D341Med (cell line): ENCODE measurements at places on chromosomes 7 and 10.

DNA sequence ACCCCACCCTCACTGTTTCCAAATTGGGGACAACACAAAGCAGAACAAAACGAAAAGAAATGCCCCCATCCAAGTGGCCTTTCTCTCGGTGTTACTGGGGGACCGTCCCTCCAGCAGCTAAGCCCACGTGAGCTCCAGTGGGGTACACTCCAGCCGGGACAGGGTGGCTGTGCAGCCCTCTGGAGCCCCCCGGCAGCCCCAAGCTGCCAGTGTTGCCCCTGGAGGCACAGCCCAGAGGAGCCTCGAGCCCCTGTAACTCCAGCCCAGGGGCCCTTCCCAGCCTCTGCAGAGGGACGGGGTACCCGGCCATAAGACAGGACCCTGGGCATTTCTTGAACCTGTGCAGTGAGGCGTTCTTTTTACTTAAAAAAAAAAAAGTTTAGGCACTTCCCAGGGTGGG lies 124.5 kb upstream of the KCTD7 start:
- no peak for DNase-seq

DNA sequence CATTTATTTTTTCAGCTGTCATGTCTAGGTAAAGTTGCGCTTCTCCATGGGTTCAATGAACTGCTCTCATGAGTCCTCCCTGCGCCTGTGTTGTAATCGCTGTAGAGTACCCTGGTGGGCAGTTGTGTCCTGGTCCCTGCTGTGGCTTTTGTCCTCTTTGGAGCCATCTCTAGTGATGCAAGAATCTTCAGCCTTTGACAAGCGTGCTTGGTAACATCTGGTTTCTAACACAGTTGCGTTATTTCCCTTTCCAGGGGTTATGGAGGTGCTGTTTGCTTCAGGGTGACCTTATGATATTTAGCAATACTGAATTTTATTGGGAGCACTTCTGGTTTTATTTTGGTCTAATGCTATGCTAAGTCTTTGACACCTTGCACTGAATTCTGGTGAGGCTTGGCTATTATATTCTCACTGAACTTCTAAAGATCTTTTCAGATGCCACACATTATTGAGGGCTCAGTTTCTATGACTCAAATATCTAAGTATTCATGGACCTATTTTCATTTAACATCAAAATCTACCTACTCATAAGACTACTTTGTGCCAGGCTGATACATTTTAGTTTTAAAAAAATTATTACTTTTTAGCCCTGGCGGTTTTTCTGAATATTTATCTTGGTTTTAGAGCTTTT lies 88.6 kb downstream of the FANK1 start:
- no peak for DNase-seq

DNA sequence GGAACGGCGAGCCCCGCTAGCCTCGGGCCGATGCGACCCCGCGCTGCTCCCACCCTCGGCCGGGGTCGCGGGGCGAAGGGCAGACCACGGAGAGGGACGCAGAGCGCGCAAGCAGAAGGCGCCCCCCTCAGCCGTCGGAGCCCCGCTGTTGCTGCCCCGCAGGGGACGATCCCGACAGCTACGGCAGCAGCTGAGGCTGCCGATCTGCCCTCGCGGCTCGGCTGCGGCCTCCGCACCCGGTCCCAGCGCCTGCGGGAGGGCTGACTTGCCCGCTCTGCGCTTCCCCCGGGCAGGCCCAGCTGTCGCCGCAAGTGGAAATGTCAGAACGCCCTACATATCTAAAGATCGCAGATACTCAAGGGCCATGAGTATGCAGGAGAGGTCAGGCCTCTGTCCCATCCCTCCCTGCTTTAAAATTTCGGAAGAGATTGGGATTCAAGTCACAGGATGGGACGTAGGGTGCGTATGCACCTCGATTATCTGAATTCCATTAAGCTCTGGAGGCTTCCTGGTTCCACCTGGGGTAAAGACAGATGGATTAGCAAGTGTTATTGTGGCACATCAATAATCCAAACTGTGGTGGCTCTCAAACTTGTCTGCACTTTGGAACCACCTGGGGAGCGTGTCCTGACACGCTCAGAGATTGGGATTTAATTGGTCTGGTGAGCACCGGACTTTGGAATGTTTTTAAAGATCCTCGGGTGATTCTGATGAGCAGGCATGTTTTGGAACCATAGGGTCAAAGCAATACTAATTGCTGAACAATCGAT lies at the start of gene CRPPA:
CRPPA (minus strand) TSS at position 206 of the 770 bp plus-strand sequence. CDS start 216 bp downstream, outside the sequence.
- no peak for DNase-seq

DNA sequence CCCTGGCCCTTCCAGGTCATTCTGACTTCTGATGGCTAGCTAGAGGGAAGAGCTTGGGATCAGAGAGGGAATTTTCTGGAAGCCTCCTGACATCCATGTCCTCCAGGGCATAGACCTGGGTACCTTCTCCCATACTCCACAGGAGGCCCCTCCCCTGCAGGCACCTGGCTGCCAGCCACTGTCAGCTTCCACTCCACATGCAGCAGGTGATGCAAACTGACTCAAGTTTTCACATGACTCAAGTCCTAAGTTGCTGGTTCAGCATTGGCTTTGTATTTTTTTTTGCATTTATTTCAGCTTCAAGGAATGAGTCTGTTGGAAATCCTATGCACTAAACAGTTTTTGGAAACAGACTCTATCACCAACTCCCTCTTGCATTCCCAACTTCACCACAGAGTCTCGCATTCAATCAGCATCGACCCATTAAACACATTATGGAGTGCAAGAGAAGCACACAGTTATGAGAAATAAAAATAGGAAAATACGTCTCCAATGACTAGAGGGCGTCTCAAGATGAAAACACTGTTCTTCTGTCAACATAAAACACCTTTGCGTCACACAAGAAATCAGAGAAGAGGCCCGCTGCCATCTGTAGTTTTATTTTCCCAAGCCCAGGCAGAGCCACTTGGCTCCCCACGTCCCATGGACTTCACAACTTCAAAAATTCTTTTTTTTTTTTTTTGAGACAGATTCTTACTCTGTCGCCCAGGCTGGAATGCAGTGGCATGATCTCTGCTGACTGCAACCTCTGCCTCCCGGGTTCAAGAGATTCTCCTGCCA lies 362.6 kb upstream of the MGMT start:
- no peak for DNase-seq

- no peak for DNase-seq
Measured at GRCh38 chr10:103111918-103112877, 80.9 kb downstream of the NT5C2 start.

DNA sequence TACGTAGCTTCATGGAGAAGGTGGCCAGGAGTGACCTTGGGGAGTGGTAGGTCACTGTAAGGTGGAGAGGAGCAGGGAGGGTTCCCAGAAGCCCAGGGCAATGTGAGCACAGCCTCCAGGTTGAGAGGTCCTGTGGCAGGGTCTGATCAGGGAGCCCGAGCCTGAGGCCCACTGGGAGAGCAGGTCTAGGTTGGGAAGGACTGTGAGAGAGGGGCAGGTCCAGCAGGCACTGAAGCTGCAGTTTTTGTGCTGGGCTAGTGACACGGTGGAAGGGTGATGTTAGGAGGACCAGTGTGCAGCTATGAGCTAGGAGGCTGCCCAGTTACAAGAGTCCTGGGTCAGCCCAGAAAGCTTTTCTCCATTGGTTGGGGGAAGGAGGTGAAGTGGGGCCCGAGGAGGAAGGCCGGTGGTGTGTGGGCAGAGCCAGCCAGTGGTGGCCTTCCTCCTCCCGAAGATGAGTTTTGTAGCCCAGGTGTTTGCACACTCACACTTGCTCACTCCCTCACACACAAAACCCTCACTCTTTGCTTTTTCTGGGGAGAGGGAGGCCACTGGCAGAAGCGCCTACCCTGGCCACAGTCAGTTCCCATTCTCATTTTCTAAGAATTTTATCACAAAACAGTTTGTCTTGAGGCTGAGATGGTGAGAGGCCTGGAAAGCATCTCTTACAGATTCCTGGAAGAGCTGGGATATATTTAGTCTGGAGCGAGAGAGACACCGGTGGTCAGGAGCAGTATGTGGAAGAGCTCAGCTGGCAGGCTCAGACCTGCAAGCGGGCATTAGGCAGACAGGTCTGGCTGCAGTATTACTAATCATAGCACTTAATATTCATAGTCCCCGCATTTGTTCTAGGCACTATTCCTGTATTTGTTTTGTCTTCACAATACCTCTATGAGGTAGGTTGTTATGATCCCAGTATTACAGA lies 57.1 kb downstream of the ZNF467 start:
- peak; percentile 38 for DNase-seq

DNA sequence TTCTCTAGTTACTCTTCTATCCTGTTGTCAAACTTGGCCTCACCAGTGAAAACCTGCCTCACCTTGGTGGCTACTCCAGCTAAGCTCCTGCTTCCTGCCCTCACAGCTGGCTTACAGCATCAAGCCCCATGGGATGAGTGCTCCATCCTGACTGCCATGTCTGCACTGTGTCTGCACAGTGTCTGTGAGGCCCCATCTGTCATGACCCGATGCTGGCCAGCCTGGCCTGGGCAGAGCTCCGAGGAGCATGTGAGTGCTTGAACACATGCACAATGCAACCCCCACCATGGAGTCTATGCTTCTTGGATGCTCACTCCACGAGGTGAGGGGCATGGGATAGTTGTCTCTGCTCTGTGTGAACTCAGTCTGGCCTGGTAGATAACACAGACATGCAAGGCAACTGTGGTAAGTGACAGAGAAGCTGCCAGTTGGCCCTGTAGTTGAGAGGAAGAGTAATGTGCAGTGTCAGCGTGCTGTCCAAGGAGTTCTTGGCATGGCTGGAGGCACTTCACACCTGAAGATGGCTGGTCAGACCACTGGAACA lies 207.1 kb upstream of the ZNF32 start:
- peak; percentile 24 for DNase-seq

- no peak for DNase-seq
Measured at GRCh38 chr10:96463562-96463961, 50.2 kb downstream of the TLL2 start.

GRCh38 chr10:7956508-7956907 lies 98.0 kb upstream of the GATA3 start:
- no peak for DNase-seq

GRCh38 chr7:7577888-7578287 lies 11.2 kb downstream of the MIOS start:
- no peak for DNase-seq

DNA sequence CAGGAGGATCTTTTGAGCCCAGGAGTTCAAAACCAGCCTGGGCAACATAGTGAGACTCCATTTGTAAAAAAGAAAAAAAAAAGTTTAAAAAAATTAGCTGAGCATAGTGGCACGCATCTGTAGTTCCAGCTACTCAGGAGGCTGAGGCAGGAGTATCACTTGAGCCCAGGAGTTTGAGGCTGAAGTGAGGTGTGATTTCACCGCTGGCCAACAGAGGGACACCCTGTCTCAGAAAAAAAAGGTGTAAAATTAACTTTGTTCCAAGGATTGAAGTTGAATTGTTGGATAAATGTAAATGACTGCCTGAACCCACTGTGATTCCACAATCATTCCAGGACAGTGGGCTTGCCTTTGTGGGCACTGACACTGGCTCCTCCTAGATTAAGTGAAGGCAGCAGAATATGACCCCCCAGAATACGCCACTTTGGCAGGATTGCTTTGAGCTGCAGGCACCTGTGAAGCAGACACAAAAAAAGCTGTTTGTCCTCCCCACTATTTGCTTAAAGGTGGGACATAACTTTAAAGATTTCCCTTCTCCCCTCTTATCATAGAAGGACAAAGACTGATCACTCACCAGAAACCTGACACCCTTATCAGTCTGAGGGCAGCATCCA lies 57.2 kb upstream of the FOXI2 start:
- DNase-seq = no peak

DNA sequence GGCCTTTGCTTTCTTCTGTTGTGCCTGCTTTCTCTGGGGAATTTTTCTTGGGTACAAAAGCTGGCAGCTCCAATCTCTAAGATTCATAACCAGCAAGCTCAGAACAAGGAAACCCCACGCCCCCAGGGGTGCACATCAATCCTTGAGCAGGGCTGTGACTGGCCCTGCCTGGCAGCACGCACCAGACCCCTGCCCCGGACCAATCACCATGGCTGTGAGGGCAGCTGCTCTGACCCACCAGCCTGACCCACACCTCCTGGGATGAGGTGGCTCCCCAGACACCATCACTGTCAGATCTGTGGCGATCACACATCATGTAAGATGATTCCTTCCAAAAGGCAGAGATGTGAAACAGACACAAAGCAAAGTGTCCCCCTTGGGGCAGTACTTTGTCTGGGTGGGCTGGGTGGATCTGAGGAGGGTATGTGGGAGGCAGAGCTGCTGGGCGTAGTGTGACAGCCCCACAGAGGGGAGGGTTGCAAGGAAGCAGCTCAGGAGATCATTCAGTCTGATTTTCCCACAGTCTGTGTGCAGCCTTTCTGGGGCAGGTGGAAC lies 175.5 kb upstream of the SHH start:
- peak; percentile 15 for DNase-seq

GRCh38 chr7:32206987-32207386 lies 136.8 kb upstream of the PDE1C start:
- no peak for DNase-seq

DNA sequence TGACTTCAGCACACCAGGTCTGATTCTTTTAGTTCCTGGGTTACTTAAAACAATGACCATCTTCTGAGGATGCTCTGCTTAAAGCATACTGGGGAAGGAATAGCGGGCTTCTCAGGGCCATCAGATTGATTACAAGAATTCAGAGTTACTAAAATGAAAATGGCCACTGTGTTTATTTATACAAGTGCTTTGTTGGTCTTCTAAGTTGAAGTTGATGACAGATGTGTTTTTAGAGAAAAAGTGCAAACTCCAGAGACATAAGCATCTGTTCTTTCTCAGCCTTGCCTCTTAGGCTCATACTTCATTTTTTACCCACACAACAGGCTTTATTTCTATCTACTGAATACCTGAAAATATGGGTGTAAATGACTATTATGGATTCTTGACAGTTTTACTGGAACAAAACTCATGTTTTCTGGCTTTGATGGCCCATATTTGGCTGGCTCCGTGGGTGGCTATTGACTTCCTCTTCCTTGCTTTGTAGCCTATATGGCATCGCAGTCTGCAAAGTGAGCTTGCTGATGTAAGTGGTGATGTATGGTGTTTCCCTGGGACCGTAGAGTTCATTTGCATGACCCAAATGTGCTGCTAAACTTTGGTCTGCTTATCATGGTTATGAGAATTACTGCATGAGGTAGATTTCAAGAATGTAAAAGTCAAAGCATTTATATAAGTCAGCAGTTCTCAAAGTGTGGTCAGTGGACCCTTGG lies 121.3 kb downstream of the BMPER start:
- no peak for DNase-seq
